C1 segment of cervical spinal cord (tissue), 14 donors: ENCODE measurements at places on chromosomes 5 and 9.

GRCh38 chr5:134529460-134529859 lies 4.0 kb downstream of the JADE2 start:
- no peak for DNase-seq

DNA sequence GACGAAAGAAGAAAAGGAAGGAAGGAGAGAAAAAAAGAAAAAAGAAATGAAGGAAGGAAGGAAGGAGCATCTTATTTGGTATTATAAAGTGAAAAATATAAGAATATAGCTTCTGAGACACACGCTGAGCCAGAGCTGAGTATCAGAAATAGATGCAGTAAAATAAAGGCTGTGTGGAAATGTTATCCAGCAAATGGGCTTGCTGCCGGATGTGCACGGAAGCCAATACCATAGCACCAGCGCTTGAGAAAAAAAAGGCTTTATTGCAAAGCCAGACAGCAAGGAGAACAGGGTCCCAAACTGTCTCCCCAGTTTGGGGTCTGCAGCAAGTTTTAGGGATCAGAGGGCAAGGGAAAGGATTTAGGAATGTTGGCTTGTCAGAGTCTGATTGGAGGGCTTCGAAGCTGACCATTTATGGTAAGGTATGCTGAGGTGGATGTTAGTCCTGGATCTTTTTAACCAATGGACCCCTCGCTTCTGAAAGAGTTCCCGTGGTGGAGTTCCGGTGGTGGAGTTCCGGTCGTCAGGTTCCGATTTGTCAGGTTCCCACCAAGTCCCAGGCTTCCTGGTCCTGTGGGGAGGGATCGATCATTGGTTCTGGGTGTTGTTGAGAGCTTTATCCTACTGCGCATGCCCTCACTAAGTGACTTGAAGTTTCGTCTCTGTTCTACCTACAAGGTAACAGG lies 70.4 kb downstream of the SFXN1 start:
- no peak for DNase-seq

DNA sequence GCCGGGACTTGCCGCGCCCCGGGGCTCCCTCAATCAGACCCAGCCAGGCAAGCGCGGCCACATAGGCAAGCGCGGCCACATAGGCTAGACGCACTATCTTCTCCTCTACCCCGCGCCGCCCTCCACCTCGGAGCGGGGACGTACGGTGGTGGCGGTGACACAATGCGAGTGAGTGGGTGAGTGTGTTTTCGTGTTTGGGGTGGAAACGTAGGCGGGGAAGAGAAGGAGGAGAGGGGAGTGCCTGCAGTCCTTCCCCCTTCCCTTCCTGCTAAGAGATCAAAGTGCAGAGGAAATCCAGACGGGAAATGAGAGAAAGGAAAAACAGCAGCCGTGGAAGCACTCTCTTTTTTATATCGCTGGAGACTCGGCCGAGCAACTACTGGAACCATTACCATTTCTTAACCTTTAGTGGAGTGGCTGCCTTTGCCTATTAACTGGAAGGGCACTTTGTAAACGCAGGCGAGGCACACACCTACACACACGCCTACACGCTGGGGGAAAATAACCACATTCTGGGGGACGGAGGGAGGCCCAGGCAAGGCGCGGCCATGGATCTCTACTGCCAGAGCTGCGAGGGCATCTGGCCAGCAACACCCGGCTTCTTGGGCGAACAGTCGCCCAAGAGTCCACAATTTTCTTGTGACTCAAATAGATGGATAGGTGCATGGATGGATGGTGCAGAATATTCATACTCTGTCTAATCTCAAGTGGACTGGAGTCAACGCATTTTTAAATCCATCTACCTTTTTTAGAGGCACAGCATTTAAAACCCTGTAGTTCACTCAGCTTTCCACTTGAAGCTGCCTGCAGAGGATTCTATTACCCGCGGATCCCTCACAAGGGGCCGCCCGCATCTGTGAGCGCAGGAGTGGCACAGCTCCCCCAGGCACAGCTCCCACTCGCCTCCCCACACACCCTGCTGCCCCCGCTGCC lies 2.1 kb downstream of the EDIL3 start:
- DNase-seq: peak; percentile 40

DNA sequence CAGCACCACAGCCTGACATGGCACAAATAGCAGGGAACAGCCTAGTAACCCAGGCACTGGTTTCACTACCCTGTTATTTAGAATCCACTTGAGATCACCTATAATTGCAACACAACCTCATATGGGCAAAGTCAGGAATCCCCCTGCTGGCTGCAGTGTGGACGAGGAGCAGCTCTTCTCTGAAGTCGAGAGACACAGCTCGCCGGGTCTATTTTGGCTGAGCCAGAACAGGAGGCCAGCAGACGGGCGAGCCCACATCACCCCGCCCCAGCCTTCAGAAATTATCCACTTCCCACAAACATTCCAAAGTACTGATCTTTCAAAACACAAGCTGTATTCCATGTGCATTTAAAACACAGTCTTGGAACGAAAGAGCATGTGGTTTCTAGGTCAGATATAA lies 179.0 kb downstream of the ROR2 start:
- DNase-seq: no peak

GRCh38 chr5:58072300-58072965 lies 387.5 kb downstream of the PLK2 start:
- DNase-seq: no peak

DNA sequence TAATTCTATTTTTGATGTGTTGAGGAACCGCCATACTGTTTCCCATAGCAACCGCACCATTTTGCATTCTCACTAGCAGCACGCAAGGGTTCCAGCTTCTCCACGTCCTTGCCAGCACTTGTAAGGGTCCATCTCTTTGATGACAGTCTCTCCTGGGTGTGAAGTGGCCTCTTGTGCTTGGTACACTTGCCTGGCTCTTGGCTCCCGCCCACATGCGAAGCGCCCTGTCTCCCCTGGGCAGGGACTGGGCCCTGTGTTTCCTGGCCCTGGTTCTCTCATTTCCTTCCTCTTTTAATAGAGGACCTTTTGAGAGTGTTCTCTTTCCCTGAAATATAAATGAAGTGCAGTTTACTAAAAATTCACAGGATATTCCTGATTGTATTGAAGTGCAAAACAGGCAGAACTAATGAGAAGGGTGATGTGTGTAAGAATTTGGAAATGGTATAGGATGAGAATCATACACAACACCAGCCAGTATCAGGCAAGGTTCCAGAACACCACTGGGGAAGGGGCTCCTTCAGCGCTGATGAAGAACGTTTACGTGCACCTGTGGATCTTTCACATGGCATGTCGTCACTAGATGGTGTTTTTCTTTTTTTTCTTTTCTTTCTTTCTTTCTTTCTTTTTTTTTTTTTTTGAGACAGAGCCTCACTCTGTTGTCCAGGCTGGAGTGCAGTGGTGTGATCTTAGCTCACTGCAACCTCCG lies 73.0 kb downstream of the EHMT1 start:
- no peak for DNase-seq

DNA sequence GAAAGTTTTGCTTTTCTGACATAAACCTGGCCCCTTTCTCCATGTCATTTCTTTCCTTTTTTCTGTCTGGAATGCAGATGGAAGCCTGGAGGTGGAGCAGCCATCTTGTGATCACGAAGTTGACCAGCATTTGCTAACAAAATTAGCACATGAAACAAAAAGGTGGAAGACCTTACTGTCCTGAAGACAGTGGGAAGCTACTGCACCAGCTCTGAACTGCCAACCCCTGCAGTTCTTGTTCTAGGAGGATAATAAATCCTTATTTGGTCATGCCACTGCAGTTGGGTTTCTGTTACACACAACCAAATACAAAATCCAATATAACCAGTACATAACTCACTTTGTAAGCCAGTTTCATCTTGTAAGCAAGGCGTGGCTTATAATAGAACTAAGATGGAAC lies 249.4 kb upstream of the TBCA start:
- no peak for DNase-seq

DNA sequence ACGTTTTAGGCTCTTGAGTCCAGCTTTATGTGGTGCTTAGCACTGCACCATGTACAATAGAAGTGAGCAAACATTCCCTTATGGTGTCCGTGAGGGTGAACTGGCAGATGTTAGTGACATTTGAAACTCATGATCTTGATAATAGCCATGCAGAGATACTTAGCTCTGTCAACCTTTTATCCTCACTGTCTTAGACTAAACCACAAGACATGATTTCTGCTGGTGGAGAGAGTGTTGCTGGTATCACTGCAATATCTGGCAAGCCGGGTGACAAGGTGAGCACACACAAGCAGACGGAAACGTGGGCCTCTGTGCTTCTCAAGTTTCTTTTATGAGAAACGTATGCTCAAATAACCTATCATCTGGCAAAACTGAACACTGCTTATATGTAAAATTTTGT lies 68.4 kb downstream of the CAST start:
- DNase-seq: no peak

DNA sequence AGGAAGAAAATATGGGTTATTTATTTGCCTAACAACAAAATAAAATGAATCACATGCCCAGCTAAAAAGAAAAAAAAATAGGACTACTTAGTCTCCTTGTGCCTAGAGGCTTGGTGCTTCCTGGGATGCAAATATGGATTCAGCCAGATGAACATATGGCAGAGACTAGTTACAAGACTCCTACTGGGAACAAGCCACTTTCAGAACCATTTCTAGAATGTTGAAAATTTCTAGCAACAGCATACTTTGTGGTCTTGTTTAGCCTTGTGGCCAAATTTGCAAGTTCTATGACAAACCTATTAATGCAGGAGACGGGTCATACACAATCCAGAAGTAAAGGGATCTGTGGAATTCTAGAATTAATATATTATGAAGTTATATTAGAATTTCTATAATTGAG lies 198.7 kb downstream of the CHSY3 start:
- no peak for DNase-seq

GRCh38 chr9:83410701-83411100 lies 127.5 kb downstream of the FRMD3 start:
- no peak for DNase-seq

GRCh38 chr9:109806506-109807115 lies 26.6 kb downstream of the PALM2AKAP2 start:
- no peak for DNase-seq
